T-helper 2 cell treated with Interferon-gamma antibody and Interleukin-4, amounts not matched to agents 5 μg/mL and 100 μg/mL, for 36 hours (primary cell): ENCODE measurements at places on chromosomes 3 and 15.

DNA sequence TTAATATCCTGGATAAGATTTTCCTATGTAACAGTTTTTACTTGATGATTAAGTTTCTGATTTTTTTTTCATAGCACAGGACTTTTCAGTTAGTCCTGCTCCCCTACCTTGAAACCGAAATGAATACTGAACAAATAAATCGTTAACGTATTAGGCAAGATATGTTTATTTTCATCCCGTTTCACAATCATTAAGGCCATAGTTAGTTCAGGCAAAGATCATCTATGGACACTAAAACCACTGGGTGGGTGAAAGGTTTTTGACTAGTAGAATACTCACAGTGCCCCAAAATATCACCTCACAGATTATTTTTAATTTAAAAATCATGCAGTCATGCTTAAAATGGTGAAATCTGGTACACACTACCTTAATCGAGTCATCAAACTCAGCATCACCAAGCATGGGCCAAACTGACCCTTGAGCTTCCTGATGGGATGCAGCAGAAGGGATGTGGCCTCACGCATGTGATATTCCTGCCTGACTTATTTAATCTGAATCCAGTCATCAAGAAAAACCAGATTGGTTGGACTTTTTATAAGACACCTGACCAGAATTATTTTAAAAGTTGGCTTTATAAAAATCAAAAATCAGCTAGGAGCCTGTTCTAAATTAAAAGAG lies 365.0 kb downstream of the LPP start:
- DNase-seq = no peak

- DNase-seq = no peak
Measured at GRCh38 chr15:81029414-81030300, 28.9 kb downstream of the TLNRD1 start.

- DNase-seq = no peak
Measured at GRCh38 chr3:28989646-28990089, 291.2 kb upstream of the RBMS3 start.

GRCh38 chr3:31942446-31942845 lies 38.6 kb downstream of the OSBPL10 start:
- DNase-seq = no peak

DNA sequence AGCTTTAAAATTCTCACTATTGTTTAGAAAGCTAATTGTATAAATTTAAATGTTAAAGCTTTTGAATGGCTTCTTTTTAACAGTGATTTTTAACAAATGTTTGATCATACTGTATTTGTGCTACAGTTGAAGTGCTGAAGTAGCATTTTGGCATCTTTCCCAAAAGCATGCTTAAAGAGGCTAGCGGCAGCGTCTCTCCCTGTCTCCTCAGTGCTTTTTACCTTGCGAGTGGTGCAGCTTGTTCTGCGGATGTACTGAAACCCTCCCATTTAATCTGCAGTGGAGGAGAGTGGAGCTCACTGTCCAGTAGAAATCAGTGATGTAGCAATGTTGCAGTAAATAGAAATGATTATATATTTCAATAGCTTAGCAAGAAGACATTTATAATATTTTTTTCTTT lies 43.7 kb downstream of the LRRC49 start:
- DNase-seq = no peak

DNA sequence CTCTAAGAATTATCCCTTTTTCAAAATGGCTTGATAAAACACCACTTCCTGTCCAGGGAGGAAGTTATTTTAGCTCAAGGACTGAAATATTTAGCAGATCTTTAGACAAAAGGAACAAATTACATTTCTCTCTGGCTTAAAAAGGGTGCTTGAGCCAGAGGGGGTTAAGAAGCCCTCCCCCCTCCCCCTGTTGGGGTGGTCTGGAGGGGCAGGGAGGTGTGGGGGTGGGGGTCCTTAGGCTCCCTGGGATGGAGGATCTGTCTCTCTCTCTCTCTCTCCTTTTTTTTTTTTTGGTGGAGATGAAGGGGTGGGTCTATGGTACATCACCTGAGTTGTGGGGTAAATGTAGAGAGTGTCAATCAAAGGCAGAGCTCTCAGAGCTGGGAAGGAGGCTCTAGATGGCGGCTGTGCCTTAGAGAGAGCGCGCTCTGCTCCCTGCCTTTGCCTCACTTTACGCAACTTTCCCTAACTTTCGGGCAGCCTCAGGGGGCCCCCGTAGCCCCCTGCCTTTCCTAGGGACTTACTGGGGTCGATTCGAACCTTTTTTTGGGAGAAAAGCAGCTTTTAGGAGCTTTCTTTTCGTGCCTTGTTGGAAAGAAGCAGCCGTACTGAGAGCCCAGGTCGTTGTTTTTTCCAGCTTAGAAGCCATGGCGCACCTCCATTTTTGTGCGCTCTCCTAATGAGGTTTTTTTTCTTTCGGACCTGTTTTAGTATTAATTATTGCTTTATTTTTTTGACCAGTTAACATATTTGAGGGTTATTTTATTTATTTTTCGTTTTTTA lies at the start of gene CHD2:
Gene CHD2 (plus strand): TSS at position 377 of the 783 bp plus-strand sequence. CDS start 914 bp downstream, outside the sequence.
- DNase-seq = peak; percentile 71

DNA sequence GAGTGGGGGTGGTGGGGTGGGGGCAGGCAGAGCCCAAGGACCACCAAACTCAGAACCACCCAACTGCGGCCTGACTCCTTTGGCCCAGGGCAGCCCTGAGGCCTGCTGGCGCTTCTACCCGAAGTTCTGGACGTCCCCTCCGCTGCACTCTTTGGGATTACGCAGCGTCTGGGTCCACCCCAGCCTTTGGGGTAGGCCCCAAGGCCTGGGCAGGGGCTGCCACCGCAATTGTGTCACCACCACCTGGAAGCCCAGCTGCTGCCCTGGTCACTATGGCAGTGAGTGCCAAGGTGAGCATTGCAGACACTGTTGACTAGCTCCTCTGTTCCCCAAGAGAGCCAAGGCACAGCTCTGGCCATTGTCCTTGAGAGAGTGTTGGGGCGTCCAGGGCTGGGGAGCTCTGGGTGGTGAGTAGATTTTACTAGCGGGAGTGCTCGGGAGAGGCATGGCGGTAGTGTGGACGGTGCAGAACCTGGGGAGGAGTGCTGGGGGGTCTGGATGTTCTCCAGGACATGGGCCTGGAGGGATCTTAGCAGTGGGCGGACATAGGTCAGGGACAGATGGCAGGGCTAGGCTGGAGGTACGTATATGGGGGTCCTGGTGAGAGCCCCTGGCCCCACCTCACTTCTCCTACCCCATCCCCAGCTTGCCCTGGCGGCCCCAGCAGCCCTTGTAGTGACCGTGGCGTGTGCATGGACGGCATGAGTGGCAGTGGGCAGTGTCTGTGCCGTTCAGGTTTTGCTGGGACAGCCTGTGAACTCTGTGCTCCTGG lies 12.8 kb downstream of the NT5DC2 start:
- DNase-seq = no peak

DNA sequence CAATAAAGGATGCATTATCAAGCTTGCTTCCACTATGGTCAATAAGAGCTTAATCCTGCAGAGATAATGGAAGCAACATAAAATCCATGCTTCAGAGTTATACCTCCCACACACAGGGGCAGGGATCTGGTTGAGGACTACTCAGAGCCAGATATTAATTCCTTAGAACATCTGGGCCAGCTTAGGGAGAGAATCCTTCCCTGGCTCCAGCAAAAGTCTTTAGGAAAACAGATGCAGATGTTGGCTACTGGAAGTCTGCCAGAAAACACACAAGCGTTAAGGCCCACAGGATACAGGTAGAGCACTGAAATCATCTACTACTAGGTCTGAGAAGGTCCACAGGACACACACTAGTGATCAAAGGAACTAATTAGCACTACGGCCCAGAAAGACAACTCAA lies 25.2 kb downstream of the TMEM202 start:
- DNase-seq = no peak

GRCh38 chr3:104526901-104527401 lies 839.8 kb upstream of the ALCAM start:
- no peak for DNase-seq

DNA sequence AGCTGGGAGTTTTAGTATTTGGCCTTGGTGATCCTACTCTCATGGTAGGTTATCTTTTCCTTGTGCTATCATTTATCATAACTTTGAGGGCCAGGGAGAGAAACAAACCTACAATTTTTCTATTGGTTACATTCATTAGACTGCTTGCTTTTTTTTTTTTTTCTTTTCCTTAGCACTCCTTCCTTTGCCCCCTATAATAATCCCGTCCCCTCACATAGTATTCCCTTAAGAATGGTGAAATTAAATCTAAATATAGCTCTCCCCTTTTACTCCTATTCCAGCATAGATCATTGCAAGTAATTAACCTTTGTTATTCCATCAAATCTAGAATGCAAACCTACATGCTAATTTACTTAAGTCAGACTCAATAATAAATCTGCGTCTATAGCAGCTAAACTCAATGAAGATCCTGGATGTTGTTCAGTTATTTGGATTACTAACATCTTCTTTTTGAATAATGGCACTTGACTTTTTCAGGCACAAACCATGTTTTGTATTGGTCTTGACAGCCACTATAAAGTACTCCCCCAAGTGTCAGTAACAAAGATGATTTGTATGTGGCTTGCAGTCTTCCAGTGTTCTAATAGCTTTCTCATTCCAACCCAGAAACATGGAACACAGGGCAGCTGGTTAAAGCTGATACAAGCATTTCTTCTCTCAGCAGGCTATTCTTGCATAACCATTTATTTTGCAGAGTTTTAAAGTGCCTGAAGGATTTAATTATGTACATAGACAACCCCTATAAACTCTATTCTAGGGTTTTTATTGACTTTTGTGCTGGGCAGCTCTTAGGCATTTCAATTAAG lies 420.6 kb downstream of the MECOM start:
- no peak for DNase-seq

GRCh38 chr3:28042707-28043106 lies 198.7 kb upstream of the CMC1 start:
- no peak for DNase-seq

- no peak for DNase-seq
Measured at GRCh38 chr3:9915254-9916141, 1.4 kb upstream of the IL17RC start.

- no peak for DNase-seq
Measured at GRCh38 chr3:41000471-41000870, 198.8 kb upstream of the CTNNB1 start.

GRCh38 chr3:45904931-45905330 lies 18.6 kb downstream of the CCR9 start:
- no peak for DNase-seq

DNA sequence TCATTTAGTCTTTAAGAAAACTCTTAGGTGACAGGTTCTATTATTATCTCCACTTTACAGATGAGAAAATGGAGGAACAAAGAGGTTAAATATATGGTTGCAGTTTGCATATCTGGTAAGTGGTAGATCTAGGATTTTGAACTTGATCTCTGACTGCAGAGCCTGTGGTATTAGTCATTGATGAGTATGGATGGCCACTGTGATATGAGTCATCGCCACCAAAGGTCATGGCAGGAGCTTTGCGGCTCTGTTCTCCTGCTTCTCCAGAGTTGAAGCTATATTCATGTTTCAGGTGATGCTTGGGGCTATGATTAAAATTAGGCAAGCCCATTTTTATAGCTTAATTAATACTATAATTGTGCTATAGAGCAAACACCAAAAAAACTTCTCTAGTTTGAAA lies 306.2 kb upstream of the DPPA4 start:
- DNase-seq = no peak

- DNase-seq = no peak
Measured at GRCh38 chr15:20646529-20647142, 105.0 kb upstream of the GOLGA6L6 start.

- DNase-seq = no peak
Measured at GRCh38 chr15:44193651-44194322, 1.3 kb downstream of the FRMD5 start.

DNA sequence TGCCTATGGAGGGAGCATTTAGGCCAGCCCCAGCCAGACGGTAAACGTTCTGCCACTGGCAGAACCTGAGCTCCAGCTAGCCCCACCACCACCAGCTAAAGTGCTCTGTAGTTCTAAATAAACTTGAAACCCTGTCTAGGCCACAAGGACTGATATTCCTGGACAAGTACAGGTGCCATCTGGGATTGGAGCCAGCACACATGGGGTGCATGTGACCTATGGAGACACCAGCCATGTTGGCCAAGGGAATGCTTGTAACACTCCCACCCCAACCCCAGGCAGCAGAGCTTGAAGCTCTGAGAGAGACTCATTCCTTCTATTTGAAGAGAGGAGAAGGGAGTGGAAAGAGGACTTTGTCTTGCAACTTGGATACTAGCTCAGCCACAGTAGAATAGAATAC lies 284.5 kb upstream of the DCBLD2 start:
- DNase-seq = no peak

GRCh38 chr15:78170848-78171773 lies 21.9 kb downstream of the IDH3A start:
- DNase-seq = no peak

DNA sequence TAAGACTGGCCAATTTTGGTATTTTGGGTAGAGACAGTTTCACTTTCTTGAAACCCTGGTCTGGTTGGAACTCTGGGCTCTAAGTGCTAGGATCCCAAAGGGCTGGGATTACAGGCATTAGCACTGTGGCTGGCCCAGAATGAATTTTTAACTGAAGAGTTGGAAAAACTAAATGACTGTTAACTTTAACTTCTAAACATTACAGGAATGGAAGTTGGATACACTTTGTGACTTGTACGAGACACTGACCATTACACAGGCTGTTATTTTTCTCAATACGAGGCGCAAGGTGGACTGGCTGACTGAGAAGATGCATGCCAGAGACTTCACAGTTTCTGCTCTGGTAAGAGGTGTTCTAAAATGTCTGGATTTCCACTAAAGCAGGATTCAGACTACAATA lies 3.5 kb downstream of the EIF4A2 start:
- no peak for DNase-seq

DNA sequence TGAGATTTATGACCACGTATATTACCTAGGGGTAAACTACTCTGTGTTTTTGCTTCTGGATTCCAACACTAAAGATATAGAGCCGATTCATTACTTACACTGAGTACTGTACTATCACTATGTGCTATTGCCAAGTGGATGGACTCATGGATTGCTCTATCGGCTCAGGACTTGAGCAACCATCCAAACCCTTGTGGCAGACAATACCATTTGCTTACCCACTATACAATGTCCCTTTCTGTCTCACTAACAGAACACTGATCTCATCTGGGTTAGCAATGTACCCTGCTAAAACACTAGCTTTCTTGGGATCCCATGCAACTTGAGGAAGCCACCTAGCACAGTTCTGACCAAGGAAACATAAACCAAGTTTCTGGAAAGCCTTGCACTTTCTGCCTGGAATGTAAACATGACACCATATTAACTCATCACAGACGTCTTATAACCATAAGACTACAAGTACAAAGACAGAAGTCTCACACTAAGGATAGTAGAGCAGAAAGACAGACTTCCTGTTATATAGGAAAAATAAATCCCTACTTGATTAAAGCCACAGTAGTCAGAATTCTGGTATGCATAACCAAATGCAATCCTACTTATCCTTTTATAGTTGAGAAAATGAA lies 38.6 kb downstream of the HACD2 start:
- no peak for DNase-seq

GRCh38 chr3:125654526-125654925 lies 59.2 kb upstream of the OSBPL11 start:
- DNase-seq = no peak

- DNase-seq = no peak
Measured at GRCh38 chr3:70824773-70825172, 512.3 kb upstream of the MDFIC2 start.

- no peak for DNase-seq
Measured at GRCh38 chr15:73930371-73930770, 4.1 kb downstream of the LOXL1 start.
